ENCODE measurements at places on chromosomes 16 and 17.

DNA sequence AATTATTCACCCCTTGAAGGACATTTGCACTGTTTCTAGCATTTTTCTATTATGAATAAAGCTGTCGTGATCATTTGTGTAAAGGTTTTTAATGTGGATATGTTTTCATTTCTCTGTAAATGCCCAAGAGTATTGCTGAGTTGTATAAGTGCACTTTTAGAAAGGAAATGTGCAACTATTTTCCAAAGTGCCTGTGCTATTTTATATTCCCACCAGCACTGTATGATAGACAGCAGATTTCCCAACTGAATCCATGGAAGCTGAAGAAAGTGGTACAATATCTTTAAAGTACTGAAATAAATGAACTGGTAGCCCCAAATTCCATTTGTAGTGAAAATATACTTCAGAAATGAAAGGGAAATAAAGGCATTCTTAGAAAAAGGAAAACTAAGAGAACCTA, 238.4 kb downstream of the BCAS3 start:
- DNase-seq, result no peak

DNA sequence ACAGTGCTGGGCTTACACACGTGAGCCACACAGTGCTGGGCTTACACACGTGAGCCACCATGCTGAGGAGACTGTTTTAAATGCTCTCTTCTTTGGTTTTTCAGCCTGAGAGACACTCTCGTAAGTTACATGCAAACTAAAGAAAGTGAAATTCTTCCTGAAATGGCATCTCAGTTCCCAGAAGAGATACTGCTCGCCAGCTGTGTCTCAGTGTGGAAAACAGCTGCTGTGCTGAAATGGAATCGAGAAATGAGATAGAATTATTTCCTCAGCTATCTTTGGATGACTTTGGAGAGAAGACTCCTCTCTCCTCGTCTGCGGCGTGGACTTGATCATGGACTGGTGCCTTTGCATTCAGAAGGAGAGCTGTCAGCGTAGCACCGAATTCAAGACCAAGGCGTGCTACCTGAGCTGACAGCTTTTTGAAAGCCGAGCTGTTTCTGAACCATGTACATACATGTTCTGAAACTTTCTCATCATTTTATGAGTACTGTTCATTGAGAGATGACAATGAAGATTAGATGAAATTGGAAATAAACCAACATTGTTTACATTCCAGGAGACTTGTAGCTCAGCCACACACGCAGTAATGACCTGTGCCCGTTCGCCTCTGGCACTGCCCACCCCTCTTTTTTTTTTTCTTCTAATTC, 21.6 kb upstream of the ENDOV start:
- DNase-seq, result no peak

GRCh38 chr17:42067371-42068091, 17.1 kb upstream of the C17orf113 start:
- DNase-seq, result peak; percentile 76

DNA sequence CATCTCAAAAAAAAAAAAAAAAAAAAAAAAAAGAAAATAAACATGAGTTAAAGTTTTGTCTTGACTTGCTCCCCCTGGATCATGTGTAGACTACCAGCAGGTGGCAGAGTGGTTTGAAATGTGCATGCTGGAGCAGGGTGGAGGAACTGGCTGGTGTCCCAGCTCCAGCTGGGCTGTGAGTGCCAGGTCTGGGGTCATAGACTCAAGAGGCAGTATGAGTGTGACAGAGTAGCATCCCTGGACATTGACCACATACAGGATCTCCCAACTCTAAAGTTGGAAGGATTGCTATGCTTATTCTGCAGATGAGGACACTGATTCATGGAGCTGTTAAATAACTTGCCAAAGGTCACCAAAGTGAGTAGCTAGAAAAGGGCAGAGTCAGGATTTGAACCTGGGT, 198.0 kb upstream of the MPHOSPH6 start:
- DNase-seq, result peak; percentile 28

DNA sequence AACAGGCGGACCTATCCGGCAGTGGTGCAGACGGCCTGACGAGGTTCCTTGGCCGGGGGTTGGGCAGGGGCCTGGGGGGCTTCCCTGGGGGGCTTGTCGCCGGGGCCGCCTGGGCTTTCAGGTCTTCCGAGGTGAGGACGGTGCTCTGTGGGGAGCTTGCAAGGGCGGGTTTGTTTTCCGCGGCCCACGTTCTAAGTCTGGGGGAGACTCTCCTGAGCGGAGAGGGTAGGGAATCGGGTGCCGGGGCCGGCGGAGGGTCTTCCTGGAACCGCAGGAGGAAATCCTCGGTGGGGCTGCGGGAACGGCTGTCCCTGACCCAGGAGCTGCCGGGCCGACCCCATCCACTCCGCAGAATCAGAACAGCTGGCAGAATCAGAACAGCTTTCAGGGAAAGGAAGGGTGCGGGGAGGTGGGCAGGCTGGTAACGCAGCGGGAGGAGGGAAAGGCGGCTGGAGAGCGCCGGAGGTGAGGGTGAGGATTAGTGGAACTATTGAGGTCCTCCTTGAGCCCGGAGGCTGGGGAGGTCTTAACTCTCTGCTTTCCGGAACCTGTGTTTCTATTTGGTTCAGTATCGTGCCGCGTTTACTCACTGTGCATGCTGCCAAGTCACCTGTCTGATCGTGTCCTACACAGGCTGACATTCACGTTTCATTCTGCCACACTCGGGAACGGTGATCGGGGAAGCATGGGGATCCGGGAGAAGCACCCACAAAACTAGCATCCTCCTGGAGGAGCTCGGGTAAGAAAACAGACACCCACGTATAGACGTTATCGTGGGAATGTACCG, 28.9 kb downstream of the CPSF4L start:
- DNase-seq, result peak; percentile 64

- DNase-seq, result no peak
These were observed 146.1 kb upstream of the ZNF267 start for GRCh38 chr16:31727553-31727952.

DNA sequence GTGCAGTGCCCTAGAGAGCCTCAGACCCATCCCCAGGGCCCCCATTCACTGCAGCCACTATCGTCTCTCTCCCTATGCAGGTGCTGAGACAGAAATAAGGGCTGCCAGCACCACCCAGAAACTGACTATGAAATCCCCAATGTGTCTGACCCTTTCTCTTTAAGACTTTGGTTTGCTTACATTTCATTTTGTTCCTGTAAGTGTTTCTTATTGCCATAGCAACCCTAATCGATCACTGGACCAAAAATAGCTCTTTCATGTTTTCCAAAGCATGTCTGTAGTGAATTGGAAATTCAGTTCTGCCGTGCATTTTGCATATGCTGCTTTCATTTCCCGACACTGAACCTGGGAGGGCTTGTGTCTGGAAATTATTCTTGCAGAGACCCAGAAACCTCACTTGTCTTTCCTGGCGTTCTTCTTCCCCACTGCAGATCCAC, 148.7 kb upstream of the NOL11 start:
- no peak for DNase-seq

DNA sequence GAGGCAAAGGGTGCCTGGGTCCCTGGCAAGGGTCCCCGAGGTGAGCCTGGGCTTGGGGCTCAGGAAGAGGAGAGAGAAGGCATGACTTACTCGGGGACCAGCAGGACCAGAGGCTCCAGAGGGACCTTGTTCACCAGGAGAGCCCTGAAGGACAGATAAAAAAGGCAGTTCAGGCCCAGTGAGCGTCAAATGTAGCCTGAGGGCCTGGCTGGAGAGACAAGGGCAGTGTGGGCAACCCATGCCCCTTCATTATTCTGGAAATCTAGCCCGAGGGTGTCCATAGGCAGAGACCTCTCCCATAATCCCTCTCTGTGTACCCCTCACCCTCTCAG, 14.1 kb downstream of the COL1A1 start:
- peak; percentile 68 for DNase-seq

GRCh38 chr16:84603140-84603816, 14.6 kb downstream of the COTL1 start:
- peak; percentile 97 for DNase-seq

DNA sequence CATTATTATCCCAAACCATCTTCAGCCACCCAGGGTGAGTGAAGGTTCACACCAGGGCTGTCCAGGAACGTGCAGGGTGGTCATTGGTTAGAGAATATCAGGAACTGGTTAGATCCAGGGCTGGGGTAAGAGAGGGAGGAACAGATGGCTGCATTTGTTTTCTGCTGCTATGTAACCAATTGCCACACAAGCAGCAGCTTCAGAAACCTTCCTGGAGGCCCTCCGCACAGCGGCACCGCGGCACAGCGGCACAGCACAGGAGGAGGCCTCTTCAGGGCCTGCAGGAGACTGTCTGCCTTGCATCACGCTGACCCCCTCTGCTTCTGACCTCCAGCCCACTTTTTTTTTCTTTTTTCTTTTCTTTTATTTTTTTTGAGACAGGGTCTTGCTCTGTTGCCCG, 86.1 kb downstream of the KCNJ12 start:
- no peak for DNase-seq

DNA sequence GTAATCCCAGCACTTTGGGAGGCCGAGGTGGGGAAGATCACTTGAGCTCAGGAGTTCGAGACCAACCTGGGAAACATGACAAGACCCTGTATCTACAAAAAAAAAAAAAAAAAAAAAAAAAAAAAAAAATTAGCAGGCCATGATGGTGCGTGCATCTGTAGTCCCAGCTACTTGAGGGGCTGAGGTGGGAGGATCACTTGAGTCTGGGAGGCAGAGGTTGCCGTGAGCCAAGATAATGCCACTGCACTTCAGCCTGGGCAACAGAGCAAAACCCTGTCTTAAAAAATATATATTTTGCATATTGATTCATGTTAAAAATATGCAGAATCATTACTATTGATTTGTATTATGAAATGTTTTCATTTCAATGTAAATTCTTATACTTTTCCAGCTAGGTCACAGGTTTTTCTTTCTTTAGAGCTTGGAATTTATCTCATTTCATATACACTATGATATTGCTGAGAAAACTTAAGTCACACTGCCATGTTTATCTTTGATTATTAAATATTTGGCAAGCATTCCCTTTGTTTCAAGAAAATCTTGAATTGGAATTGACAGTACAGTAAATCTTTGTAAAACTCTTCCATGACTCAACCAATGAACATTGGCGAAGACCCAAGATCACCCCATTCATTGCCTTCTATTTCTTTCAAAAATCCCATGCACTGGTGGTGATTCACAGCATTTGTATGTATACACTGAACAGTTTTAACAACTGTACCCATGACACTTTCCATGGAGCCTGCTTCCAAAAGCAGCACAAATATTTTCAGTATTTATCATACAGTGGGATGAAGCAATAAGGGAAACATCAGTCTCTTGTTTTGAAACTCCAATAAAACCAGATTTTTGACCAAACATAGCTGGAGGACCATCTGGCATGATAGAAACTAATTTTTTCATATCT, 83.5 kb upstream of the TNRC6A start:
- DNase-seq, result peak; percentile 99

DNA sequence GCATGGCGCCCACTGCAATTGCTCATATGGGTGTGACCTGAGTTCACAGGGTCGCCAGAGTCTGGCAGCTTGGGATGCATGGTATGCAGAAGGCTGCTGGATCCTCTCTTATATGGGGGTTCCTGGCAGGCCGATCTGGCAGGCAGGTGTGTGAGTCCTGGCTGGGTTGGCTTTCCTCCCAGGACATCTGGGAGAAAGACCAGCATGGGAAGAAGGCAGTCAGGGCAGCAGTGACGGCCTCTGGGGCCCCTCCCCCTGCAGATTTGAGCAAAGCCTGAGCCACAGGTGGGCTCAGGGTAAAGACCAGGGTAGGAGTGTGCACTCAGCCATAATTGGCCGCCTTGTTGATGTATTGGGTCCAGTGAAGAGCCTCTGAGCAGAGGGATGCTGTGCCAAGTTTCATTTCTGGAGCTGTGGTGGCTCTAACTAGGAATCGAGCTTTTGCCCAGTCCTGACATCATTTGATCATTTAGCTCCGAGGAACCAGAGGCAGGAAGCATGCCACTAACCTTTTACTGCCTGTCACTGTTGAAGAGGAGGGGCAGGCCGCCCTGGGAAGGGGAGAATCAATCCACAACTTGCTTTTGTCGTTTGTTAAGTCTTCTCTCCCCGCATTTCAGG, 174.3 kb downstream of the CCDC182 start:
- no peak for DNase-seq

DNA sequence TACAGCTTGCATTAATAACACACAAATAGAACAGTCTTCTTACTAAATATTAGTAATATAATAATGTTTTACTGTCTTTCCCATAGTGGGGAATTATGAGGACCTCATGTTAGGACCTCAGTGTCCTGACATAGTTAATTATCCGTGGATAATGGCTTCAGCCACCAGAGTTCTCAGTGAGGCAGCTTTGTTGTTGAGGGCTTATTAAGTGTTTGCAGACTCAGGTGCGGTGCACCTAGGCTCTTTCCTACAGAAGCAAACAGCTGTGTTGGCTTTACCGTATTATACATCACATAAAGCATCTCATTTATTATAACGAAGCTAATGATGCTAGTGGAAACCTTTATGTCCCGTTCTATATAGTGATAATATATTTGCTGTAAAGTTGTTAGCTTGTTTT, 246.7 kb downstream of the FTO start:
- no peak for DNase-seq

DNA sequence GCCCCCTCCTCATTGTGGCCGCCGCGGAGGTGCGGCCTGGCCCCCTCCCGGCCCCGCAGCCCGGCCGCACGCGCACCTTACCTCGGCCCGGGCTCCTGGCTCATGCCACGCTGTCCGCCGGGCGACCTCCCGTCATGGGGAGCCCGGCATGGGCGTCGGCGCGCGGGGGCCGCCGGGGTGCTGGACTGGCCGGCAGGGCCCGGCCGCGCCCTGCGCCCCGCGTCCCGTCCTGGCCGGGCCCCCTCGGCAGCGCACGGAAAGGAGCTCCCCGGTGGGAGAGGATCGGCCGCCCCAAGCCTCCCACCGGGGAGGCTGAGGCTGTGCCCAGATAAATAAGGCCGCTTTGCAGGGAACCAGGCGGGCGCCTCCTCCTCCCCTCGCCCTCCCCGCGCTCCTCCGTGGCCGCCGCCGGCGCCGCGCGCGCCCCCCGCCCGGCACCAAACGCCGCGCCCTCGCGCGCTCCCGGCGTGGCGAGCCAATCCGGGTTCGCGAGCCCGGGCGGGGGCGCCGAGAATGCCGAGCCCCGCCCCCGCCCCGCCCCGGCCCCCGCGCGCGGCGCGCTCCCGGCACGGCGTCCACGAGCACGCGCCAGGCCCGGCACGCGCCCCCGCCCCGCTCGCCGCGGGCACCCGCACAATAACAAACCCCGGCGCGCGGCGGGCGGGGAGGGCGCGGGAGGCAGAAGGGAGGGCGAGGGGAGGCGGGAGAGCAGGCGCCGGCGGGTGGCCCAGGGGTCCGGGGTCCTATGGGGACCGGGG, at the start of gene FBXL16:
Gene FBXL16 (minus strand): TSS at position 371 of the 758 bp plus-strand sequence. CDS start 8,396 bp downstream, outside the sequence.
- peak; percentile 58 for DNase-seq

DNA sequence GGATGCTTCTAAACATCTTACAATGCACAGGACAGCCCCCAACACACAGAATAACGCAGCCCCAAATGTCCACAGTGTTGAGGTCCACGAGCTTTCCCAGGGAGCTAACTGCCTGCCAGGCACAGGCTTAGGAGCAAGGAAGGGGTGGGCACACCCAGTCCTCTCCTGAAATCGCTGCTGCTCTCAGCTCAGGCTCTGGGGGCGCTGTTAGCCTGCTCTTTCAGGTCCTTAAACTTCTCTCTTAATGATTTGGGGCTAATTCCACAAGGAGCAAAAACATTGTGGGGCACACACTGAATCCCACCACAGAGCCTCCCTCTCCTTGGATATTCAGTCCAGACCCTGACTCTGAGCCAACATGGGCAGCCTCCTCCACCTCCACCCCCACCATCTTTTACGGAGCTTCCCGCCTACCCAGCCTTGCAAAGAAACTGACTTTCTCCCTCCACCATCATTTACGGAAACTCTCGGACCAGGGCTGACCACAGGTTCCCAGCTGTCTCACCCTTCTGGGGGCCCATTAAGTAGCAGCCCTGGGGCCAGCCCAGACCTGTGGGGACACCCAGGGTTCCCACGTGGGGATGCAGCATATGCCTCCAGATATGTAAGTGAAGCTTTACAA, 1.1 kb downstream of the CD300H start:
- DNase-seq, result peak; percentile 4

GRCh38 chr16:74825016-74825415, 50.4 kb upstream of the FA2H start:
- no peak for DNase-seq

Data from adipocyte (in vitro differentiated cells).